DMS 273 treated with DMSO at 0.1 percent for 48 hours (cell line): ENCODE measurements at places on chromosomes 12 and 14.

DNA sequence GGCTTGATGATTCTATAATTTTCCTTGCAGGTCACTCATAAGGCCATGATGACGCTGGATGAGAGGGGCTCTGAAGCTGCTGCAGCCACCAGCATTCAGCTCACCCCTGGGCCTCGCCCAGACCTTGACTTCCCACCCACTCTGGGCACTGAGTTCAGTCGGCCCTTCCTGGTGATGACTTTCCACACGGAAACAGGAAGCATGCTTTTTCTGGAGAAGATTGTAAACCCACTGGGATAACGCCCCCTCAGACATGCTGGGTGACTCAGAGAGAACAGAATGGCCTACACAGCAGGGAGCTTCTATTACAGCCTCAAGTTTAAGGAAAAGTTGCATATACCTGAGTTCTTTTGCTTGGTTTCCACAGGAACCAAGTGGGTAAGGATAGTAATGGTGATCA, 34.3 kb downstream of the SERPINA3 start:
- no peak for DNase-seq

- DNase-seq: no peak
Measured at GRCh38 chr14:54085232-54085761, 128.7 kb upstream of the BMP4 start.

DNA sequence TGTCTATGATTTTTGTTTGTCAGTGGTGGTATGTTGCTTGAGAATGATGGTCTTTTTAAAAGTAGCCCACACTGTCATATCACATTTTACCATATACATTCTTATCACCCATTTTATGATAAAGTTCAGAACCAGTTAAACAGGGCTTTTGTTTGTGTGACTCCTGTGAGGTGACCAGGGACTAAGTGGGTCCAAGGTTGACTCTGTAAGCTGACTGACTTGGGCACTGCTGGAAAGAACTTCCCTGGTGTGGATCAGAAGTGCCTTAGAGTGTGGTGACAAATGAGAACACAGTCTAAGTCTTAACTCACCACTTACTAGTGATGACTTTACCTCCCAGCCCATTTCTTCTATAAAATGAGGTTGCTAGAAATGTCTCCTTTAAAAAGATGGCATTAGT, 52.6 kb downstream of the VRK1 start:
- DNase-seq: no peak

DNA sequence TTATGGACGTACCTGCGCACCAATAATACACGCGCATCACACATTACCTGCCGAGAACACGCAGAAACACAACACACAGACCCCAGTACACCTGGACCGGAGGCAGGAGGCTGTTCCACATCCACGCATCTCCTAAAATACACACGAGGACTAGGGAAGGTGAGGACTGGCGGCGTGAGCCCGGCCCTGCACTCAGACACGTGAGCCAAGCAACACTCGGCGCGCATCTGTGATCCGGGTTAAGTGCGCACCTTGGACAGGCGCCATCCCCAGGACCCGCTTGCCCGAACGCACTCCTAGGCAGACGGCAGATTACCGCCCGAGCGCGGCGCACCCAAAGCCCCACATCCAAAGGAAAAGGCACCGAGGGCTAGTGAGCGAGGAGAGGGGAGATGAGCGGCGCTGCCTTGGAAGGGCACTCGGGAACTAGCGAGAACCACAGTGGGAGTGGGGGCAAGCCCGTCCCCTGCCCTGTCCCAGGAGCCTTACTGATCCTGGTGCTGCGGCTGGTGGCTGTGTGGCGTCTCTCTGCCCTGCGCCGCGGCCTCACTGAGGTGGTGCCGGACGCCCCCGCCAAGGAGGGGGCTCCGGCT, 417 bp downstream of the GLS2 start:
- no peak for DNase-seq

- no peak for DNase-seq
Measured at GRCh38 chr12:114704096-114704495, 20.1 kb upstream of the TBX3 start.

- no peak for DNase-seq
Measured at GRCh38 chr12:20434996-20435395, 66.7 kb downstream of the PDE3A start.

GRCh38 chr12:124392667-124393413, 97.9 kb downstream of the RFLNA start:
- peak; percentile 28 for DNase-seq

DNA sequence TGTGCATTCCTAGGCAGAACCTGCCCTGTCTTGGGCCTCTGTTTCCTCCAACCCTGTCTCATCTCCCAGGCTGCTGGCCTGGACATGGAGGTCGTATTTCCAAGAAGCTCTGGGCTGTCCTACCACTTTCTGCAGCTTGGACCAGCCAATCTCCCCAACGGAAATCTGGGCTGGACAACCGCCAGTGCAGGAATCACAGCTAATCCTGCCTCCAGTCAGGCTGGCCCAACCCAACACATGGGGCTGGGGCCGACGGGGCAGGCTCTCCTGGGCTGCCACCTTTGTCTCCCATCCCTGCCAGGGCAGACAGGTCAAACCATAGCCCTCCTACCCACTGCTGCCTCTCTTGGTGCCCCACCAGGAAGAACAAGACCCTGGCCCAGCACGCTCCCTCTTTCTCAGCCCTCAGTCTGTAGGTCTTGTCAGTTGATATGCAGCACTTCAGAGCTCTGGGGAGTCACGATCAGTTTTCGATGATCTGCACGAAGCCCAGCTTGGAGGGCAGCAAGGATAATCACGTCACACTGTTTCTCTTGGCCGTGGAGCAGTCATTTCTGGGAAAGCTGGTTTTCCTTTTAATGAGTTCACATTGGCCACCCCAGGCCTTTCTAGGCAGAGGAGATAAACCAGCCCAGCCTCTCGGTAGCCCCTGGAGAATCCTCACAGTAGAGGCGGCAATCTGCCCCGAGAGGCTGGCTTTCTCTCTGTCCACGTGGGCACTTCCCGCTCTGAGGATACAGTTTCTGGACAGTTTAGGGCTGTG, 195.2 kb upstream of the PRMT8 start:
- DNase-seq: no peak

- DNase-seq: no peak
Measured at GRCh38 chr14:64574371-64575107, 24.8 kb downstream of the PPP1R36 start.

- no peak for DNase-seq
Measured at GRCh38 chr14:52950410-52950897, 396 bp downstream of the FERMT2 start.

DNA sequence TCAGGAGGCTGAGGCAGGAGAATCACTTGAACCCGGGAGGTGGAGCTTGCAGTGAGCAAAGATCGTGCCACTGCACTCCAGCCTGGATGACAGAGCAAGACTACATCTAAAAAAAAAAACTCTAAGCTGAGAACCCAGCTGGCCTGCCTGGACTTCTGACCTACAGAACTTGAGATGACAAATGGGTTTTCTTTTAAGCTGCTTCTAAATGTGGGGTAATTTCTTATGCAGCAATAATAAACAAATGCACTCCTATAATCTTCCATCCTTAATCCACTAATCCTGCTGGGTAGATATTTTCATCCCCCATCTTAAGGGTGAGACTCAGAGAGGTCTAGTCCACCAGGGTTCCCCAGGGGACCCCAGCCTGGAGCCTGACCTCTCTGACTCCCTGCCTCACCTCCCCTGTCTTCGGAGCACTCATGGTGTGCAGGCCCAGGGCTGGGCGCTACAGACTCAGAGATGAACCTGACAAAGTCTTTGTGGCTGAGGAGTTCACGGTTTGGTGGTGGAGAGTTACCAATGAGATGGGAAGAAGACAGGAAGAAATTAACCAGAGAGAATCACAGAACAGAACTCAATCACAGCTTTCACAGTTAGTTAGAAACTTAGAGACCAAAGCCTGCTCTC, 39.7 kb upstream of the BDKRB2 start:
- DNase-seq: no peak

DNA sequence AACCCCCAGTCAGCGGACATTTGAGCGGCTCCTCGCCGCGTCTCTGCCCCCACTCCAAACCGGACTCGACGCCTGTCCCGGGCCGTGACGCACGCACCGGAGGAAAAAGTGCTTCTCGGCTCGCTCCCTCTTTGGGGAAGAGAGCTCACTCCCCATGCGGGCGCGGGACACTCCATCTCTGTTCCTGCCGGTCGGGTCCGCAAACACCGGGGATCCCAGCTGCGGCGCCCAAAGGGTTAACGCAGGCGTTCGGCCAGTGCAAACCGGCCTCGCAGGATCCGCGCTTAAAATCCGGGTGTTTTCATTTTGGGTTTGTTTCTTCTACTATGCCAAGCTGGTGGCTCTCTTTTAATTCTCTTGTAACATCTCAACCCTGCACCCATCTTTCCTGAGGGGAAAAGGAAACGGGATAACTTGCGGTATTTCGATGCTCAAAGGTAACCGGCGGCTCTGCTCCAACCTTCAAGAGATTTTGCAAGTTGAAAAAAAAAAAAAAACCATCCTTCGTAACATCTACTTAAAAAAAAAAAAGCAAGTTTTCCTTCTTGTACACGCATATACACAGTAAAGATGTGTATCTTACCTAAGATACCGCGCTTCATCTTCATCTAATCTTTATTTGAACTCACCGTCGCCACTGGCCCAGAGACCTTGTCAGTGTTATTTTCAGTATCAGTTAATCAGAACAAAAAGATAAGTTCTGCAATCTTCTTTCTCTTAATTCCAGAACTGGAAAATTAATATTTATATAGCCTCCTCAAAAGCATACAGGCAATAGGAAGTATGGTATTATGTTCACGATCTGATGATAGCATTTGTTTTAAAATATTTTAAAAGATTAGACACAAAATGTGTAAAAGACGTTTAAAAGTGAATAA, 1.6 kb upstream of the ATP2B1 start:
- DNase-seq: no peak

DNA sequence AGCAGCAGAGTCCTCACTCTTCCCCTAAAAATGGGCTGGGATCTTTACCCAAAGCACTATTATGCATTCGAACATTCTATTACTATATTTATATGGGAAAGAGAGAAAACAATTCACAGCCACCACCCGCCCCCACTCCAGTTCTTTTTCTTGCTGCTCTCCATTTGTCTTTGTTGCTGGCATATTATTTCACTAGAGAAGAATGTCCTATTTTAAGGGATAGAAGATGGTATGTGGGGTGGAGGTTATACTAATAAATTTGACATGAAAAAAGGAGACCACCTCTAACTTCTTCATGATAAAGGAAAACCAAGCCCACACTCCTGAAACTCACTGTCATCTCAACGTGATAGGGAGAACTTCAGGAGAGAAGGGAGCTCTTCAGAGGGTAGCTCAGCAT, 28.5 kb upstream of the NTF3 start:
- DNase-seq: no peak

DNA sequence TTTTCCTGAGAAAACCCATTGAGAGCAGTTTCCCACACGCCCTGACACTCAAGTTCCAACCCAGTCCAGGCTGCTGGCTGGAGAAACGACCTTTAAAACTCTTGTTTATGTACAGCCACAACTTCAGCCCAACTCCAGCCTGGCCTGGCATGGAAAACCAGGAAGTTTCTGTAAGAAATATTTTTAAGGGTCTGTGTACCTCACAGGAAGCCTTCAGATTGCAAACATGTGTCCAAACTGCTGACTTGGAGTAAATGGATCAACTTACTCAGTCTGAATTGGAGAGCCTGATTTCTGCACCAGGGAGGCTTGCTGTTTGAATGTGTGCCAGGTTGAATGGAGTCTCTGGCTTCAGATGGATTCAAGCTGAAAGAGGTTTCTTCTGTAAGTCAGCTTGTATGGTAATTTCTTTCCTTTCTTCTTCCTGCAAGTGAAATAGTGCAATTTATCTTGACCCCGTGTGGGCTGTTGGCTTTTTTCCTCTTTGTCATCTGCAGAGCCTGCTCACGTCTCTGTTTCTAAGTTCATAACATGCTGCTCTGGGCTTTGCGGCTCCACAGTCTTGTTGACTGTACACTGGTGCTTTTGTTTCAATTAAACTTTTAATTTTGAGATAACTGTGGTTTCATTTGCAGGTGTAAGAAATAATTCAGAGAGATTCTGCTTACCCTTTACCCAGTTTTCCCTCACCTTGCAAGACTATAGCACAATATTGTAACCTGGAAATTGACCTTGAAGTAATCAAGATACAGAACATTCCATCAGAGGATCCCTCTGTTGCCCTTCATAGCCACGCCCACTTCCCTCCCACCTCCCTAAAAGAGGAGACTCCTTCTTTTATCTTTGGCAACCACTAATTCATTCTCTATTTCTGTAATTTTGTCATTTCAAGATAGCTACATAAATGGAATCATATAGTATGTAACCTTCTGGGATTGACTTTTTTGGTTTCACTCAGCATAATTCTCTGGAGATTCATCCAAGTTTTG, 109.7 kb upstream of the PRMT8 start:
- no peak for DNase-seq
